ENCODE measurements at places on chromosomes 11 and 22. TPM values are rescaled to one million over a fixed set of nuclear protein-coding genes. Genes with fewer than 3 reads are reported as not detected.
A peak's percentile ranks its signal among the peaks of the same experiment; 100 is the strongest.

DNA sequence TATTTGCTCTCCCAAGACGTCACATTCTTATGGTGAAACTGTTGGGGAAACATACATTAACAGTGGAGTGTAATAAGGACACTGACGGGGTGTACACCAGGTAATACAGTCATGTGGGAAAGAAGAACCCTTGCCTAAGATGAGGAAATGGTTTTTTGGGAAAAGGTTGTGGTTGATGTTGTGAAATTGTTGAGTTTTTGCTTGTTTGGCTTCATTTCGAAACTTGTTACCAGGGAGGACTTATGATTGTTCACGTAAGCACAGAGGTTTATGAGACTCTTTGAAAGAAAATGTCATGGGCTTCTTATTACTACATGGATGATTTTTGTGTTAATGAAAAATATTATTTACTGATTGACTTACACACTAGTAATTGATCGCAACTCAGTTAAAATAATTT, 16.8 kb downstream of the ANO3 start:
- DNase-seq: no peak

DNA sequence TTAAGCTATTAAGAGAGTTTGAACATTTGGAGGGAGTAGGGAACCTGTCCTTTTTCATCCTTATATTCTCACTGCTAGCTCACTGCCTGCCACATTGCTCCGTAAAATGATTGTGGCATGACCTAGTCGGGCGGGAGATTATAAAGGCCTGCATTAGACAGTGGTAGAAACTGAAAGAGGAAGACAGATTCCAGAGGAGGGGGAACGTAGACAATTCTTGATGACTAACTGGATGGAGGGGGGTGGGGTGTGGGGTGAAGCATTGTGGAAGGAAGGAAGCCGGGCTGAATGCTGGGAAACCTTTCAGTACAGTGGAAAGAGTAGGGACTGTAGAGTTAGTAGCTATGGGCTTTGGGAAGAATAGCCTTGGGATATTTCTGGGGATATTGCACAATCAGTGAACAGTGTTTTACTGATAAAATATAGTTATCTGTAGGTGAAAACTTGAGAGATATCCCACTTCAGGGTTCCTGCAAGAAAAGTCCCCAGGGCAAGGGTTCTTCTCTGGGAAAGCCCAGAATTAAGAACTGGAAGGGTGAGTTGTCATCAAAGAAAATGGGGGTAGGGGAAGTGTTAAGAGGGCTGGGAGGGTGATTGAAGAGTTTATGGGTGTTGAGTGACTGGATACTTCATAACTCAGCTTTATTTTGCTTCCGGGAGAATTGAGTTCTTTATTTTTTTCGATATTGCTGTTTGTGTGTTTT, 2.1 kb downstream of the MED15 start:
- peak; percentile 89 for DNase-seq

GRCh38 chr11:100682247-100682969, 4.7 kb upstream of the ARHGAP42 start:
- no peak for DNase-seq

DNA sequence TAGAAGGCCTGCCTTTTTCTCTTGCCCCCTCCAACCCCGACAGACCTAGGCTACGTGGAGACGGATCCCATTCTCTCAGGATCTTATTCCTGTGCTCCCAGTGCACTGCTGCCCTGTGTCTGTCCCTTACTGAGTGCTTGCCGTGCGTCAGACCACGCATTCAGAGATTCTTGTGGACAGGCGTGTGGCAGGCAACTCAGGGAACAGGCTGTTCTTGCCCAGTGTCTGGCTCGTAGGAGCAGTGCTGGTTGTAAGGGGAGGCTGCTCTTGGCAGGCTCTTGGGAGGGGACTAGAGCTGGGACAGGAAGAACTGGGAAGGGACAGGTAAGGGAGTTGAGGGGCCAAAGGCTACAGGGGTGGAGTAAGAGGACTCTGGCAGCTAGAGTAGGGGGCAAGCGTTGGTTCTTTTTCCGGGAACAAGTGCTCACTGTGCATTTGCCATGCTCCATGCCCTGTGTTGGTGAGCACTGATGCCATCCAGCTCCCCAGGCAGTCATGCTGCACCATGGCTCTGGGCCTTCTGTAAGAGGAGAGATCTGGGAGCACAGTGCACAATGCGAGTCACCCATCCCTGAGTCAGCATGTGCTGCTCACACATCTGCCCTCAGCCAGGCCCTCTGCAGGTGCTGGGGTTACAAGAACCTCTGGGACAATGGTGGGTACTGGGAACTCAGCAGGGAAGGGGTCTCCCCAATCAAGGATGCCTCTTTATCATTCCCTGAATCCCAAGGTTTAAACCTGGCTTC, 119.1 kb downstream of the TBC1D22A start:
- no peak for DNase-seq

DNA sequence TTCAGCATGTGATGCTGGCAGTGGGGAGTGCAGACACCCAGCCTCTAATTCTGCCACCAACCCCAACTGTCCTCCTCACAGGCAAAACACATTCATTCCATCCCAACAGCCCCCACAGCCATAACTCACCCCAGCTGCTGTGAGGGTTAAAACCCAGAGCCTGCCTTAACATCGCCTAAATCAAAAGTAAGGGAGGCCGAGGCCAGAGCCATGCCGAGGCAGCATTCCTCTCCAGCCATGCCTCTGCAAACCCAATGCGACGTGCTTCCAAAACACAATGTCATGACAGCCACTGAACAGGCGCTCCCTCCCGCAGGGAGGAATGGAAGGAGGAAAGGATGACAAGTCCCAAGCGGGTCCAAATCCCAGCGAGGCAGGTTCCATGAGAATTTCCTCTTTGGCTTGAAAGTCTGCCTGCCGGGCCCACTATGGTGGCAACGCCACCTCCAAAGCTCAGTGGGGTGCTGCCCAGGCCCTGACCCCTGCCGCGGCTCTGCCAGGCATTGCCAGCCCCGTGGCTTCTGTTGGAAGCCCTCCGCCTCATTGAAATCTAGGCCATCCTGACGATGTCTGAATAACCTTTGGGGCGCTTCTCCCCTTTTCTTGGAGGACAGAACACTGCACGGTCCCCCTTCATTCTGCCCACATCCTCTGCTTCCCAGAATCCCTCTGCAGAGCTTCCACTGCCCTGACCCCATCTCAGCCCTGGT, 472.3 kb downstream of the BRD1 start:
- no peak for DNase-seq

The SLC7A4 gene
- total RNA-seq: not detected

The SCGB1D4 gene
- not detected for total RNA-seq

The MS4A14 gene
- total RNA-seq: 0.51 TPM

The MORC2 gene
- 20.6 TPM for total RNA-seq
